ENCODE measurements at places on chromosomes 3 and 15. TPM values are rescaled to one million over a fixed set of nuclear protein-coding genes. Genes with fewer than 3 reads are reported as not detected.

The IL17RC gene
- 33.2 TPM for total RNA-seq

DNA sequence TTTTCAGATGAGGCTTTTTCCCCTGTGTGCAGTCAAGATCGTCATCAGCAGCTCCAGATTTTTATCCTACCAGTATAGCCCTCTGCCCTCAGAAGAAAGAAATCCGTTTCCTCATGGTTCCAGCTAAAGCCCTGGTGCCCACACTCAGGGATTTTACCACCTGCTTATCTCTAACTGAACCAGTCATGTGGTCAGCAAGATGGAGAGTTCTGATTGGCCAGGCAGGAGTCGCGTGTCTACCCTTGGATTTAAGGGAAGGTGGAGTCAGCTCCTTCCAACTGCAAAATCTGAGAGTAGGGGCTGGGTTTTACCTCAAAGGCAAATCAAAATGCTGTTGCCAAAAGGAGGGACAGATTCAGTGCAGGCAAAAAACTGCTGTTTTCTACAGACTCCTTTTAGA, 135.3 kb downstream of the LRTM1 start:
- no peak for DNase-seq

- DNase-seq: no peak
Measured at GRCh38 chr3:100440895-100441294, 39.6 kb downstream of the LNP1 start.

DNA sequence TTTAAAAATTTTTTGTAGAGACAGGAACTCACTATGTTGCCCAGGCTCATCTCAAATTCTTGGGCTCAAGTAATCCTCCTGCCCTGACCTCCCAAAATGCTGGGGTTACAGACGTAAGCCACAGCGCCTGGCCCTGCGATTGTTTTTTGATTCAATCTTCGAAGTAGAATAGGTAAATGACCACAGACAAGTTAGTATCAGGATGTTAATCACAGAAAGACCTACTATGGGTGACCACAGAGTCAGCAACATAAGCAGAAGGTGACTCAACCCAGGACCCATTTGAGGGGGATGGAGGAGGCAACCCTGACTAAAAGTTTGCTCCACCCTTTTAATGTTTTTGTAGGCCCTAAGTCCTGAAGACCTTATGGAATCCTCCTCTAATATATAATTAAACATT, 10.0 kb upstream of the USP3 start:
- no peak for DNase-seq

DNA sequence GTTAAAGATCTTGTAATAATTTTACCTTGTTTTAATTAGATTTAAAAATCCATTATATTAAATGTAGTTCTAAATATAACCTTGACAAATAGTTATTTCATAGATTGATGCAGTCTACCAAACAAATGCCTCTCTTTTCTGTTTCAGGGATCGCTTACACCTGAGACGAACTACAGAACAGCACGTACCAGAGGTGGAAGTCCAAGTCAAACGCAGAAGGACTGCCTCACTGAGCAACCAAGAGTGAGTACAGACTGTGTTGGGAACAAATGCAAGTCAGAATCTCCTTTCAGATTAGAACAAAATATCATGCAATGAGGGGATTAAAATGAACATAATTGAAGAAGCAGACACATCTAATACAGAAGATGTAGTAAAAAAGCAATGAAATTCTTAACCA, 7.2 kb downstream of the SNRPN start:
- DNase-seq: no peak

DNA sequence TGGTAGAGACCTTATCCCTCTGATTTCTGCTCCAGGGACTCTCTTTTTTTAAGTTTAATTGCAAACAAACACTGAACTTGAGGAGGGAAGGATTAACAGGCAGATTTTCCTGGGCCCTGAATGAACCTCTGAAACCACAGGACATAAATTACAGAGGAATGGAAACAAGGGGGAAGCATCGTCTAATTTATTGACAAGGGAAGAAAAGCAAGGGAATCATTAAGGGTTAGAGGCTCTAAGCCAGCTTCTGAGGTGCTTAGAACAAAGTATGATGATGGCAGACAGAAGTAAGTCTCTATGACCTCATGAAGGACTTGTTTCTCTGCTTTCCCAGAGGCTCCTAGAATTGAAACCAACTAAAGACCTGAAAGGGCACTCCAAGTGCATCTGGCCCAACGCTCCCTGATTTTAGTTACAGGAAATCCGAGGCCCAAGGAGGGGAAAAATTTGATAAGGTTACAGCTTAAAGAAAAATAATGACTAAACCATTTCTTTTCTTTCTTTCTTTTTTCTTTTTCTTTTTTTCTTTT, 244.7 kb upstream of the NR2E3 start:
- DNase-seq: no peak

DNA sequence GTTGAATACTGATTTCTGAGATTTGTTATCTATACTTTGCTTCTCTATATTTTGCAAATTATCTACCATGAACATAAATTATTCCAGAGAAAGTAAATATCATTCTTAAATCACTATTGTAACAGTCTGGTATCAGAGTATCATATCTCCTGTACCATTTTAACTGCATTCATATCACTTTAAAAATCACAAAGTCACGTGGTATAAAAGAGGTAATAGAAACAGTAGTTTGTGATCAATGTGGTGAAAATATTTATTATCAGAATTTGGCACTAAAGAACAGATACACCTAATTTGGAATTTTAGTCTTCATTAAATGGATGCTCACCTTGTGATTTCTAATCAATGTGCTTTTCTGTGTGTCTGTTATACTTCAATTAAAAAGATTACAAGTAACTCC, 47.8 kb downstream of the P3H2 start:
- DNase-seq: no peak

All from sciatic nerve (tissue), 2 donors.